Activated CD4-positive, alpha-beta T cell treated with anti-CD3 and anti-CD28 coated beads, Interleukin-2, amount 10 ng/mL, durations not matched to agents 24 days and 14 days (primary cell): ENCODE measurements at places on chromosomes 2 and 18. TPM values are rescaled to one million over a fixed set of nuclear protein-coding genes. Genes with fewer than 3 reads are reported as not detected.
A peak's percentile ranks its signal among the peaks of the same experiment; 100 is the strongest.

Gene ACTR1B
- total RNA-seq, result 122 TPM in 2 replicates

Gene RNF149
- total RNA-seq, result 40.3 and 40.7 TPM in 2 replicates

Gene ERBB4
- total RNA-seq, result not detected in 2 replicates

Gene SRD5A2
- not detected in 2 replicates for total RNA-seq

Gene FOSL2
- 73.2 and 80.6 TPM in 2 replicates for total RNA-seq

Gene GPR39
- total RNA-seq, result not detected in 2 replicates

Gene OSBPL6
- 1.1 and 1.5 TPM in 2 replicates for total RNA-seq

GRCh38 chr2:66515743-66516142, 80.8 kb downstream of the MEIS1 start:
- no peaks in the 10 kb centered on the region for H3K27me3 ChIP-seq
- no peaks in the 10 kb centered on the region for H3K4me1 ChIP-seq
- no peak overlapping the region for H3K4me3 ChIP-seq
- no peaks in the 10 kb centered on the region for H3K36me3 ChIP-seq
- no peak for DNase-seq

DNA sequence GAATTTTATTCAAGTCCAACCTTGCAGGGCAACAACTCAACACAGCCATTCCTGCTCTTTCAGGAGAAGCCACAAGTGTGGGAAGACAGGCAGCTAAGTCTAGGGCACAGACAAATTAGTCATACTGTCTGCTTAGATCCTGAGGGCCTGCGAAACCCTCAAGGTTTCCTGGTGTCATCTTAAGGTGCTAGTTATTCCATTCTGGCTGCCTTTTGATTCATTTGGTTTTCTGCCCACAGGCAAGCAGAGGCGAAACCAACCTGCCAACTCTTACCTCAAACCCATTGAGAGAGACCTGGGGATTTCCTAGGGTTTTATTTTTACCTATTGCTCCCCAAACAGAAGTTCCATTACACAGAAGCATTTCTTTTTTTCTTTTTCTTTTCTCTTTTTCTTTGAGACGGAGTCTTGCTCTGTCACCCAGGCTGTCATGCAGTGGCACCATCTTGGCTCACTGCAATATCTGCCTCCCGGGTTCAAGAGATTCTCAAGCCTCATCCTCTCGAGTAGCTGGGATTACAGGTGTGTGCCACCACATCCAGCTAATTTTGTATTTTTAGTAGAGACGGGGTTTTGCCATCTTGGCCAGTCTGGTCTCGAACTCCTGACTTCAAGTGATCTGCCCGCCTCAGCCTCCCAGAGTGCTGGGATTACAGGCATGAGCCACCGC, 23.7 kb upstream of the SCYGR1 start:
- peak; percentile 80 for DNase-seq
- peak overlapping the region; percentile 94 for H3K27ac ChIP-seq
- peak overlapping the region; percentile 63 for H3K4me3 ChIP-seq
- H3K36me3 ChIP-seq, result no peaks in the 10 kb centered on the region
- H3K4me1 ChIP-seq, result peaks cover 57% of the 10 kb centered on the region

GRCh38 chr2:31203916-31204315, 13.4 kb downstream of the CAPN14 start:
- no peak overlapping the region for H3K27ac ChIP-seq
- H3K4me3 ChIP-seq, result no peak overlapping the region
- H3K27me3 ChIP-seq, result no peaks in the 10 kb centered on the region

- H3K4me3 ChIP-seq, result no peak overlapping the region
- no peaks in the 10 kb centered on the region for H3K27me3 ChIP-seq
- no peak overlapping the region for H3K27ac ChIP-seq
These were observed 262.0 kb downstream of the CAMKMT start for GRCh38 chr2:44623622-44624351.
